Activated gamma-delta T cell (primary cell): ENCODE measurements at places on chromosomes 11 and 22.

- no peak for DNase-seq
These were observed 114.5 kb upstream of the MTNR1B start for GRCh38 chr11:92854952-92855351.

DNA sequence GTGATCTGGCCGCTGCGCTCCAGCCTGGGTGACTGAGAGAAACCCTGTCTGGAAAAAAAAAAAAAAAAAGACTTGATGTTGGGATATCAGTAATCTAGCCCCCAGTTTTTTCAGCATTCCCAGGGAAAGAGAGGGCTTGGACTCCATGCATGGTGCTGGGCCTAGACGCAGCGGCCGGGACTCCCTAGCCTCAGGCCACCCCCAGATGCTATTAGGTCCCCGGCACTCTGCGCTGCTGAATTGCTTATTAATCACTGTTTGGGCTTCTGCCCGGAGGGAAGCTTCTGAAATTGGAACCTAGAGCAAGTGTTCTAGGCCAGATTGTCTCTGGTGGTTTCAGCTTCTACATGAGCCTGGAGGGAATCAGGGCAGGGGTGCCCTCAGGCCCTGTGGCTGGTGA lies 39.0 kb downstream of the SLCO2B1 start:
- DNase-seq: no peak

DNA sequence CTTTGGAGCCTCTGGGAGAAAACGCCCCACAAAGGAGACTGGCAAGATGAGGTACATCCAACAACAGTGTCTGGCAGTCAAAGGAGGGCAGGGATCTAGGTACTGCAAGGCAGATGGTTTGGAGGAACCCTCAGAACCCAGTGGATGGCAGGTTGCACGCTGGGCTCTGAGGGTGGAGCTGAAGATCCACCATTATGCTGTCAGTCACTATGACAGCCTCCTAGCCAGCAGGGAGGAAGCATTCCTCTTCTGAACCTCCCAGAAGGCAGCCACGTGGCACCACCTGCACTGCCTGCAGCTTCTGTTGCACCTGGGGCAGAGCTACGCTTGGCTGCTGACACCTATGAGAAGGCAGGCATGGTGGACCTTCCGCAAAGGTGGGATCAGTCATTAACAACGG lies 40.2 kb downstream of the HTR3A start:
- no peak for DNase-seq

DNA sequence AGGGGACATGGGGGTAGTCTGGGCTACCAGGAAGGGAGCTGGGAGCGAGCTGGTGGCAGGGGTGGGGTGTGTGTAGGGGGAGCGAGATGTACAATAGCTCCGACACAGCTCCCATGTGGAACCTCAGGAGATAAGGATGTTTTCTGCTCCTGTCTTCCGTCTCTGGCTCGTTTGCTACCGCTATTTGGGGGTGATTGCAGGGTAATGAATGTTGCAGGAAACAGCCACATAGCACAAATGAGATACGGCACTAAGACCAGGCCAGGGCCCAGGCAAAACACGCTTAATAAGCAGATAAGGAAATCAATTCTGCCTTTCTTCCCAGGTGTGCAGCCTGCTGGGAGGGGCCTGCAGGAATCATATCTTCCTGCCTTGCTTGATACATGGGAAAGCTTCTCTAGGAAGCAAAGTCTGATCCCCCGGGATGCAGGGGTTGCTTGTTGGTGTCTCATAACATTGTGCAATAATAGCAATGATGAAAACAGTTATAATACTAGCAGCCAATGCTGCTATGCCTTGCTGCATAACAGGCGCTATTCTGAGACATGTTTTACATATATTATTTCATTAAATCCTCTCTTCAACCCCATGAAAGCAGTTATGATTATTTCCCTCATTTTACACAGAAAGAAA lies 158.7 kb downstream of the ST3GAL4 start:
- DNase-seq: no peak

DNA sequence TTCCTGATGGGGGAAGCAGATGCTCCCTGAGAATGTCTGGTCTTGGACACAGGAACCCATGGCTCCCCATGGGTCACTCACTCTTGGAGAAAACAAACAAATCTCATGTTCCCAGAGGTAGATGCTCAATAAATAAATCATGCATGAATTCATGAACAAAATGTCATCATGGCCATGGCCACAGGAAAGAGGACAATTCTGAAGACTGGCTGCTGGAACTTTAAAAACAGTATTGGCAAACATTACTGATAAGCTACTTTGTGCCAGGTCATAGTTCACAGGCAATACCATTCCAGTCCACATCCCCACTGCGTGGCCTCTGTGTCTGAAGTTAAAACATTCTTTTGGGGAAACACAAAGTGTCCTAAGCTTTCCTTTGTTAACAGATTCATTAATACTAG lies 9.2 kb upstream of the SMIM35 start:
- no peak for DNase-seq

DNA sequence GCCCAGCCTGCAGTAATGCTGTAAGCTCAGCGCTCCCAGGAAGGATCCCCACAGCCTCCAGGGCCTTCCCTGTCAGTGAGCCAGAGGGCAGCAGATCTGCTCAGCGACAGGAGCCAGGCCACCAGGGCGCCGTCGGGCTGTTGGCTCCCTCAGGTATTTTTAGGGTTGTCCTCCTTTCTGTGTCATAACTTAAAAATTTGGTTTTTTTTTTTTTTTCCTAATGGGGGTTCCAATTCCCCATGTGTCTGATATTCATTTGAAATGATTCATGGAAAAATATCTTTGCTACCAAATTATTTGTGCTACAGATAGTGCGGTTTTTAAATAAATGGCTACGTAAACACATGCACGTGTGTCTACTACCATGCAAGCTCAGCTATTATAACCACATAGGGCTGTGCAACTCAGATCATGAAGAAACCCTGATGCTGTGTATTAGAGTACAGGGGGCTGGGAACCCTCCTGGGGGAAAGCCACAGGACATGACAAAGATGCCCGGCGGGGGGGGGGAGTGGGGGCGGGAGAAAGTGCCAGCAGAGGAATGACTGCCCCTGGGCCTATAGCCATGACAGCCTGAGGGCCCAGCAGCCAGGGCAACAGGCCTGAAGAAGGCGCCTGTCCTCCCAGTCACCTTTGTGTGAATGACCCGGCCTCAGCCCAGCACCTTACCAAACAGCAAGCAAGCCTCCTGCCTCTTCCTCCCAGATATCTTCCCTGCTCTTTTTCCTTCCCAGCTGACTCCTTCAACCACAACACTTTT lies 89.3 kb downstream of the NAT10 start:
- DNase-seq: no peak

DNA sequence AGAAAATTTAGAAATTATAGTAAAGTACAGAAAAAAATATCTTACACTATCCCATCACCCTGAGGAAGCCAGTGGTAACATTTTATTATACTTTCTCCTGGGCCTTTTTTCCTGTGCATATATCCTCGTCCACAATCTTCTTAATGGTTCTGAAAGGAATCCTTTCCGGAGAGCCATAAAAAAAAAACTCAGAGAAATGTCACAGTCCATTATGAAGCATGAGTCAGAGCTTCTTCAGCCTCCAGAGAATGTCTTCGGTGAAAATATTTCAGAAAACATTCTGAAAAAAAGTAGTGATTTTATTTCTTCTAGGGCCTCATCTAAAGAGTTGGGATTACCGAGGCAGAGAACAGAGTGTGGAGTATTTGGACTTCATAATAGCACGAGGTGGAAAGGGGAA lies 163.4 kb downstream of the INSC start:
- DNase-seq: no peak
